Mesothelial cell of epicardium (in vitro differentiated cells): ENCODE measurements at places on chromosomes 3 and 15. TPM values are rescaled to one million over a fixed set of nuclear protein-coding genes. Genes with fewer than 3 reads are reported as not detected.

The CHAC1 gene
- total RNA-seq = 2.7 to 3.2 TPM (median 3.1 TPM) in 3 replicates

The ALDH1A3 gene
- not detected in 3 replicates for total RNA-seq

The KCNMB3 gene
- 4.1 to 5.2 TPM (median 4.9 TPM) in 3 replicates for total RNA-seq

The ZNF774 gene
- 7.4 to 10.0 TPM (median 8.0 TPM) in 3 replicates for total RNA-seq

DNA sequence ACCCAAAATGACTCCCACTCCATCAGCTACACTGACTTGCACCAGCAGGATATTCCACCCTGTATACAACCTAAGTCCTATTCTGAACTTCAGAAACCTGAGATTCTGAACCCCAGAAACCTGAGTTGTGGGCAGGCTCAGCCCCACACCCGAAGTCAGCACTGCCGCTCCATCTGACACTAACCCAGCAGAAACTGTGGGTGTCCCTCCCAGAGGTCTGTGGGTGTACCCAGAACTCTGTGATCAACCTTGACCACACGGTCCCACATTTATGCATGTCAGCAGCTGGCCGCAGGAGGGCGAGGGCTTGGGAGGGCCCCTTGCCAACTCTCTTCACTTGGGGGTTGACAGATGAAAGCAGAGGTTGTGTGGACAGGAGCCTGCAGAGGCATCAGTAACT lies 9.3 kb downstream of the OXTR start:
- no peaks in the 10 kb centered on the region for H3K4me1 ChIP-seq
- DNase-seq = peak; percentile 16
- H3K27ac ChIP-seq = no peak overlapping the region
- no peak overlapping the region for H3K4me3 ChIP-seq
- H3K36me3 ChIP-seq = no peaks in the 10 kb centered on the region
- peaks cover 1% of the 10 kb centered on the region for H3K27me3 ChIP-seq

GRCh38 chr3:30548600-30548999 lies 57.8 kb upstream of the TGFBR2 start:
- H3K27me3 ChIP-seq = no peaks in the 10 kb centered on the region
- no peaks in the 10 kb centered on the region for H3K4me1 ChIP-seq
- H3K36me3 ChIP-seq = no peaks in the 10 kb centered on the region
- no peak overlapping the region for H3K27ac ChIP-seq
- H3K4me3 ChIP-seq = no peak overlapping the region

DNA sequence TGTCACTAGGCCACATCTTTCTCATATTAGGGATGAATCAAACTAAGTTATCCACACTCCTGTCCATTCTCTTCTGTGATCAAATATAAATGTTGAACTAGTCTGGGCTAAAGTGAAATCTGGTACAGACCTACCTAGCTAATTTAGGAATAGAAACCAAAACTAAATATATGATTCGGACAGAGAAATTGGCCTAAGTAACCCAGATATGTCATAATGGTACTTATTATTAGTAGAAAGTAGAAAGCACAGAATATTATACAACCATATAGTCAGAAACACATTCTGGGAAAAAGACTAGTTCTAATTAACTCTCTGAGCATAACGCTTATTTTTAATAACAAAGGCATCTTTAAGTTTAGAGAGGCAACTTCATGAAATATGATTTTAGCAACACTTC lies 389.0 kb downstream of the LSAMP start:
- no peak overlapping the region for H3K4me3 ChIP-seq
- H3K27me3 ChIP-seq = peaks cover 4% of the 10 kb centered on the region
- peaks cover 28% of the 10 kb centered on the region for H3K4me1 ChIP-seq
- no peak for DNase-seq
- no peak overlapping the region for H3K27ac ChIP-seq
- H3K36me3 ChIP-seq = no peaks in the 10 kb centered on the region

DNA sequence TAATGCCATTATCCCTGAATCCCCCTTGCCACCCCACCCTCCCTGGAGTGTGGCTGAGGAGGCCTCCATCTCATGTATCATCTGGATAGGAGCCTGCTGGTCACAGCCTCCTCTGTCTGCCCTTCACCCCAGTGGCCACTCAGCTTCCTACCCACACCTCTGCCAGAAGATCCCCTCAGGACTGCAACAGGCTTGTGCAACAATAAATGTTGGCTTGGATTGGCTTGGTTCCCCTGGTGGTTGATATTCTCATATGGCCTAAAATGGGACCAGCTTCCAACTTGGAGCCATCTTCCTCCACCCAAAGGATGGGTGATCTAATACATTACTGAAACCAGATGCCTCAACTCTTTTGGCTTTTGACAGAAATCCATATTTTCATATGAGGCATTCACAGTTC lies 34.9 kb downstream of the VIPR1 start:
- no peak for DNase-seq
- H3K36me3 ChIP-seq = no peaks in the 10 kb centered on the region
- H3K27ac ChIP-seq = no peak overlapping the region
- H3K27me3 ChIP-seq = no peaks in the 10 kb centered on the region

GRCh38 chr3:147582642-147583041 lies 173.5 kb downstream of the ZIC1 start:
- H3K36me3 ChIP-seq = no peaks in the 10 kb centered on the region
- no peaks in the 10 kb centered on the region for H3K4me1 ChIP-seq
- no peak overlapping the region for H3K27ac ChIP-seq
- peaks cover 18% of the 10 kb centered on the region for H3K27me3 ChIP-seq
- H3K4me3 ChIP-seq = no peak overlapping the region

GRCh38 chr15:58545307-58546065 lies 113.7 kb downstream of the LIPC start:
- DNase-seq = no peak
- H3K4me1 ChIP-seq = peaks cover 22% of the 10 kb centered on the region
- H3K27me3 ChIP-seq = peaks cover 2% of the 10 kb centered on the region
- H3K27ac ChIP-seq = no peak overlapping the region

The SLC22A14 gene
- total RNA-seq = 0.20 to 0.22 TPM in 2 of 3 replicates, not detected in the other

DNA sequence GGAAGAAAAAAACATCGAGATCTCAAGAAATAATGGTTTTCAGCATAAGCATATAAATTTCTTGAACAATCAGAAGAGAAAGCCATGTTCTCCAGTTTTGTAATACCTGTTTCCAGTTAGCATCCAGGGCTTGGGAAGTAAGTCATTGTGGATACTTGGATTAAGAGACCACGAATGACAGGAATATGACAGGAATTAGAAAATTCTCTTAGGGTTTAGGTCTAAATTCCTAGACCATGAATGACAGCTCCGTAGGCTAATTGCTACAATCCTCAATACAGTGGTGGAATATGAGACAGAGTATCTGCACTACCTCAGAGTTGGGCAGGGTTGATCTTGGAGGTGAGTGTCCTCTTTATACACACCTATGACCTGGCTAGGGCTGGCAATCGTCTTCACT lies 517.5 kb downstream of the NTRK3 start:
- no peak for DNase-seq
- H3K4me1 ChIP-seq = peaks cover 15% of the 10 kb centered on the region
- H3K27ac ChIP-seq = no peak overlapping the region
- peaks cover 16% of the 10 kb centered on the region for H3K27me3 ChIP-seq
- H3K4me3 ChIP-seq = no peak overlapping the region

DNA sequence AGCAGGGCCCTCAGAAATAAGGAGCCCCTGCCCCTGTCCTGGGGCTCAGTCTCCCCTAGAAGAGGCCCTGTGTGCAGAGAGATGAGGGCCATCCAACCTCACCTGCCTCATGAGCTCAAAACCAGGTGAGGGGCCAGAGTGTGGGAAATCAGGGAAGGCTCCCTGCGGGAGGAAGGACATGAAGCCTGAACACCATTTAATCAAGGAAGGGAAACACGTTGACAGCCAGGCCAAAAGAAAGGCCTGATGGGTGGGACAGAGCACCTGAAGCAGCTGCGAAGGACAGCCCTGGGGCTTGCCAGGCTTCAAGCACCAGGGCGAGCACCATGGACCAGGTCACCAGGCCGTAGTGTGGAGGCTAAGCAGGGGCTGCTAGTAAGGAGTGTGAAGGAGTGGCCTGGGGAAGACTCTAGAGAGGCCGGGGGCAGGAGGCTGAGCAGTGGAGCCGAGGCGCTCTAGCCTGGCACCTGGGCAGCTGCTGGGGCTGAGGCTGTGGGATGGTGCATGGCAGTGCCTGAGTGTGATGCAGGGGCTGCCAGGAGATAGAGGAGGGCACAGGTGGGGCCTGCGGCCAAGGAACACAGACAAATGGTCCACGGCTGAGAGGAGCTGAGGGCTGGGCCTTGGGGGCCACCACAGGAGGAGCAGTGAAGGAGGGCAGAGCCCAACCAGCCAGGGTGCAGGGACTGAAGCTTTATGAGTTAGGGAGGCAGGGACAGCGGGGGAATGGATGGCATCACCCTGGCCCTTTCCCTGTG lies 16.1 kb downstream of the ACAA1 start:
- peaks cover 1% of the 10 kb centered on the region for H3K27me3 ChIP-seq
- H3K4me1 ChIP-seq = no peaks in the 10 kb centered on the region
- H3K4me3 ChIP-seq = no peak overlapping the region

GRCh38 chr15:101357885-101358284 lies 62.8 kb upstream of the SNRPA1 start:
- no peaks in the 10 kb centered on the region for H3K36me3 ChIP-seq
- H3K4me3 ChIP-seq = no peak overlapping the region
- H3K4me1 ChIP-seq = peaks cover 7% of the 10 kb centered on the region
- no peak for DNase-seq
- no peak overlapping the region for H3K27ac ChIP-seq

GRCh38 chr15:22224241-22224671 lies 143.9 kb downstream of the OR4M2 start:
- H3K4me1 ChIP-seq = no peaks in the 10 kb centered on the region
- peaks cover 11% of the 10 kb centered on the region for H3K36me3 ChIP-seq
- H3K4me3 ChIP-seq = no peak overlapping the region

The CYP8B1 gene
- total RNA-seq = not detected in 3 replicates
